Stimulated activated CD8-positive, alpha-beta memory T cell treated with anti-CD3 and anti-CD28 coated beads, Interleukin-7, amount 100 ng/mL, for 1 hour (primary cell): ENCODE measurements at places on chromosomes 16 and 17.

GRCh38 chr16:54651440-54652195, 279.0 kb upstream of the IRX5 start:
- DNase-seq: no peak

- DNase-seq: no peak
These were observed 2.7 kb upstream of the HAP1 start for GRCh38 chr17:41736983-41737679.

GRCh38 chr16:754656-755055, 5.9 kb upstream of the MSLN start:
- DNase-seq: no peak

DNA sequence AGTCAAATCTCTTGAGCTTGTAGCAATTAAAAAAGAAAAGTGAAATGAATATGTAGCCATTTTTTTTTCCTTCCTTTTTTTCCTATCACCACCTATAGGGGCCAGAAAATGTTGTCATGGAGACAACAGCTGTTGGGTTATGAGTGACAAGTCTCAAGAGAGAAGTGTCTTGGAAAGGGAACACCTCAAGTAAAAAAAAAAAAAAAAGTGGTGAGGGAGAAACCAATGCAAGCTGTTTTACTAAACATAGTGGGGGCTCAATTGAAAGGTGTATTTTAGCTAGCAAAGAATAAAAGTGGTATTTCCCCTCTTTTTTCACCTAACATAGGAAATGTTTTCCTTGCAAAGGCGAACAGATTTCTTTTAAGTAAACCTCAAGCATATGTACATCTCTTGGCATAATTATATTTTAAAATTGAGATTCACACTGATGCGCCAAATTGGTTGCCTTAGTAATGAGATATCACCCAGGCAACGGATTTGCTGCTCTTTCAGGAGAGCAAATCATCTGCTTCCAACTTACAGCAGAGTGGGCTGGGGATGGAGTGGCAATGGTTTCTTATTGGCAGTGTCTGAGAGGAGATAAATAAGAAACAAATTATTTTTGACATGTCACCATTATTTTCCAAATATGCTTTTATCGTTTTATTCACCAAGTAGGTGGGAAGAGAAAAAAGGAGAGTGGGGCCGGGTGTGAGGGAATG, 183.6 kb downstream of the MYO1D start:
- no peak for DNase-seq

DNA sequence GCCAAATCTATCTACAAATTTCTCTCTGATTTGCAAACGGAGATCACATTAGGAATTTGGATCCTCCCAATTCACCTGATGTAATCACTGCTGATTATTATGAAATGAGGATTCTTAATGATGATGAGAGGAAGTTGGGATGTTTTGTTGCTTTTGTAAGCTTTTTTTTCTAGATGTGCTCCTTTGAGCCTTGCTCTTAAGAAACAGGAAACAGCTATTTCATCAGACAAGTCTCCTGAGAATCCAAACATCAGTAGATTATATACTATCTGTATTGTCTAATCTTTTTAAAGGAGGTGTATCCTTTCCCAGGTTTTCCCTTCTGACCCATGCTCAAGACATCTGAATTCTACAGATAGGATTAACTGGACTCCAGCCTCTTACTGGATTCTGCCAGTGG, 73.3 kb downstream of the KIF2B start:
- DNase-seq: no peak
